BE2C (cell line): ENCODE measurements at places on chromosomes 7 and 10.
A peak's percentile ranks its signal among the peaks of the same experiment; 100 is the strongest.

DNA sequence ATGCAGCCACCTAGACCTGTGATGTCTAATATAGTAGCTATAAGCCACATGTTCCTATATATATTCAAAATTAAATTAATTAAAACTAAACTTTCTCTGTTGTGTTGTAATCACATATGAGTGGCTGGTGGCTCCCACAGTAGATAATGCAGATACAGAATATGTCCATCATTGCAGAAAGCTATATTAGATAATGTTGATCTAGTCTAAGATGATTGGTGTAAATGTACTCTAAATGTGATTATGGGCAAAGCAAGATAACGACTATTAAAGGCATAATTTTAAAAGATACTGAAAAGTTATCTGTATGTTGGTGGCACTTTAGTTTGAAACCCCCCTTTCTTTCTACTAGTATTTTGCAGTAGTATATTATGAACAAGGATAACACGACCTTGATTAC is 5.7 kb upstream of the HGF start:
- DNase-seq: peak; percentile 12

GRCh38 chr10:92972886-92973285 is 87.7 kb upstream of the CYP26C1 start:
- no peak for DNase-seq

GRCh38 chr7:5596046-5596895 is 172.6 kb upstream of the TNRC18 start:
- DNase-seq: peak; percentile 90

DNA sequence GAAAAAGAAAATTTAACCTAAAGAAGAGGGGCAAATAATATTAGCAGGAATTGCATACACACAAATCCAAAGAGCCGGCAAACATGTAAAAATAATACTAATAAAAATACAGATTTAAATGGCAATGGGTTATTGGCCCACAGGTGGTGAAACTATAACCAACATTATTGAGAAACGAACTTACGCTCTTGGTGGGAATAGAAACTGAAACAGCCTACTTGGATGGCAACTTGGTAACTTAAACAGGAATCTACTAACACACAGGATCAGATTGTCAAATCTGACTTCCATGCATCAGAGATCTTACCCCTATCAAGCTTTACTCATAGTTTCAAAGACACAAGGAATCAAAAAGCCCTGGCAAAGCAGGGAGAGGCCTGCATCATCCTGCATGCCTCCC is 66.5 kb downstream of the ANLN start:
- no peak for DNase-seq

- no peak for DNase-seq
These were observed 128.1 kb upstream of the SAMD8 start for GRCh38 chr10:74983383-74983782.

GRCh38 chr7:47345857-47346298 is 236.0 kb downstream of the TNS3 start:
- DNase-seq: no peak

- DNase-seq: no peak
These were observed 34.2 kb downstream of the TACR2 start for GRCh38 chr10:69382382-69383117.

DNA sequence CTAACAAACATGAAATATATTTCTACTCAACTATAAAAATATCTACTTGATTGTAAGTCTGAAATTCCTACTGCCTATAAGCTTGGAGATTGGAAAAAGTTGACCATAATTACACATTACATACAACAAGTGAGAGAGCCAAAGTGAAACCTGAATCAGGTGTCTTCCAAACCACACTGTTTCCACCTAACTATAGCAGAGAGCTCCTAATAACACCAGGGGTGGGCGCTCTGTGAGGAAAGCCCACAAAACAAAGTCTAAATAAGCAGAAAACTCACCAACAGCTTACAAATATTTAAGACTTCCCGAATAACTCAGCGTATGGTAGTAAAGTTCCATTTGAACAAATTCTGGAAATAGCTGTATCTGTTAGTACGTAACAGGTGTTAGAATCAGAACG is 119.9 kb downstream of the GPR37 start:
- DNase-seq: no peak

GRCh38 chr10:67257427-67258144 is 331.8 kb downstream of the LRRTM3 start:
- no peak for DNase-seq

DNA sequence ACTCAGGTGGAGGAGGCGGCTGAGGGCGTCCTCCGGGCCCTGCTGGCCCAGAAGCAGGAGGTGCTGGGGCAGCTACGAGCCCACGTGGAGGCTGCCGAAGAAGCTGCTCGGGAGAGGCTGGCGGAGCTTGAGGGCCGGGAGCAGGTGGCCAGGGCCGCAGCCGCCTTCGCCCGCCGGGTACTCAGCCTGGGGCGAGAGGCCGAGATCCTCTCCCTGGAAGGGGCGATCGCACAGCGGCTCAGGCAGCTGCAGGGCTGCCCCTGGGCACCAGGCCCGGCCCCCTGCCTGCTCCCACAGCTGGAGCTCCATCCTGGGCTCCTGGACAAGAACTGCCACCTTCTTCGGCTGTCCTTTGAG is 2.8 kb downstream of the TRIM56 start:
- no peak for DNase-seq

- DNase-seq: no peak
These were observed 2.0 kb downstream of the GPR85 start for GRCh38 chr7:113084496-113085172.

DNA sequence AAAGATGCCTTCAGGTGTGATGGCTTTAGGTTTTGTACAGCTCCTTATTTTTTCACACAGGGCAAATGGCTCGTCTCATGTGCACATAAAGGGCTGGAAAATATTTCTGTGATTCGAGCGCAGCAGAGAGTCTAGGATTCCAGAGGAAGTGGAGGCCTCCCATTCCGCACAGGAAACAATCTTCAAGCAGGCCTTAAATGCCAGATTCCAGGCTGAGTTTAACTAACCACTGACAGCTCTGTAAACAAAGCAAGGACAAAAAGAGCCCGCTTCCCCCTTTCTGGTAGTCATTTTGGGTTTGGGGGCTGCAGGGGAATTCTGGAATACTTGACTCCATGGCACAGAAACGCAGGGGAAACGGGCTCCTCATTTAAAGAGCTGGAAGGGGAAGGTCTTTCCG is 87.2 kb downstream of the CALD1 start:
- DNase-seq: no peak

DNA sequence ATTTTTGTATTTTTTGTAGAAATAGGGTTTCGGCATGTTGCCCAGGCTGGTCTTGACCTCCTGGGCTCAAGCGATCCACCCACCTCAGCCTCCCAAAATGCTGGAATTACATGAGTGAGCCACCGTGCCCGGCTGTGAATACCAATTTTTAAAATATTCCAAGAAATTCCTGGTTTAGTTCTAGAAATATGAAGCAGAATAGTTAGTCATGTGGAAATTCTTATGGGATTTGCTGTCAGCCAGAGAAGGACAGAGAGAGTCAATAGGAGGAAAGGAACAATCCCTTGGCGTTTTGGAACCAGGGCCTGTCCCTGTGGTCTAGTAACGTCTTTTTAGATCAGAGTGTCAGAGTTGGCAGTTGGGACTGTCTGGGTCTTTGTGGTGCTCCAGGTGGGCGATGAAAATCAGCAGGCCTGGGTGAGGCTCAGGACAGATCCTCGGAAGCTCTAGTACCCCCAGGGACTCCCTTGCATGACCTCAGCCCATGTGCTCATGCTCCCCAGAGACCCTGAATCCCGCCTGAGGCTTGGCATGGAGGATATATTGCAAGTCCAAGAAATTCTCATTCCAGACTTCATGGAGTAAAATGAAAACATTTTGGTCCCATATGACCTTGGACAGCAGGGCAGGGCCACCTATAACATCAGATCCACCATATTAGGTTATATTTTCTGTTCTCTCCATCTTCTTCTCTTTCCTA is 7.8 kb downstream of the NODAL start:
- peak; percentile 39 for DNase-seq

DNA sequence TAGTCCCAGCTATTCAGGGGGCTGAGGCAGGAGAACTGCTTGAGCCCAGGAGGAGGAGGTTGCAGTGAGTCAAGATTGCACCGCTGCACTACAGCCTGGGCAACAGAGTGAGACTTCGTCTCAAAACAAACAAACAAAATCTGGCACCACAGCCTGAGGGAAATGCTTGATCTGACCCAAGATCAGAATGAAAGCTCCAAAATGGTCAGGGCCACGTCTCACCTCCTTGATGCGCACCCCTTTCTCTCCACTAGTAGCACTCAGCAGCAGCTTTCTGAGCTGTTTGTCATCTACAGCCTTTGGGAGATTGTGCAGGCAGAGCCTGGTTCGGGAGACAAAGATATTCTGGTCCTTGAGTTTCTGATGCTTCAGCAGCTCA is 22.7 kb downstream of the RBM28 start:
- no peak for DNase-seq

- DNase-seq: no peak
These were observed 107.7 kb downstream of the SLC16A9 start for GRCh38 chr10:59601985-59602384.

- no peak for DNase-seq
These were observed 35.9 kb downstream of the TNRC18 start for GRCh38 chr7:5387711-5388245.

- no peak for DNase-seq
These were observed 40.0 kb downstream of the CDK1 start for GRCh38 chr10:60818134-60818770.

DNA sequence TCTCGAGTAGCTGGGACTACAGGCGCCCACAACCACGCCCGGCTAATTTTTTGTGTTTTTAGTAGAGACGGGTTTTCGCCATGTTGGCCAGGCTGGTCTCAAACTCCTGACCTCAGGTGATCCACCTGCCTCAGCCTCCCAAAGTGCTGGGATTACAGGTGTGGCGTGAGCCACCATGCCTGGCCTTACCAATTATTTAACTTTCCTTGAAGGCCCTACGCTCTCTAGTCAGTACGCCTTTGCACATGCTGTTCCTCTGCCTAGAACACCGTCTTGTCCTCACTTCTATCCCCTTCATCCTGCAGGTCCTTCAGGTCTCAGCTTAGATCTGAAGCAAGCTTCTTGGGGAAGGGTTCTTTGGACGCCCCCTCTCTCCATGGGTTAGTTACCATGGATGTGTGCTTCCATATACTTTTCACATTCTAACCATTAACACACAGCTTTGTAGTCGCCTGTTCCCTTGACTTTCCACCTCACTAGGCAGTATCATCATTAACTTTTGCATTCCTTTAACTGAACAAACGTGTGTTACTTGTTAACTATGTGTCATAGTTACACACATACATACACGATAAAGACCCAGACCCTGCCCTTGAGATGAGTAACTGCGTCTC is 592 bp upstream of the ATP6V1F start:
- DNase-seq: no peak

GRCh38 chr7:140209866-140210609 is 33.3 kb upstream of the KDM7A start:
- no peak for DNase-seq
